Left colon (tissue), 2 donors: ENCODE measurements at places on chromosomes 6 and 20. TPM values are rescaled to one million over a fixed set of nuclear protein-coding genes. Genes with fewer than 3 reads are reported as not detected.

The BLCAP gene
- 104 TPM for total RNA-seq

The GRM4 gene
- total RNA-seq = not detected

The MICB gene
- 1.2 TPM for total RNA-seq

The TMEM217 gene
- total RNA-seq = 4.0 TPM

The ADGRF5 gene
- total RNA-seq = 3.8 TPM

The PACRG gene
- 0.70 TPM for total RNA-seq

The GATA5 gene
- total RNA-seq = not detected

The FOXS1 gene
- total RNA-seq = 0.52 TPM

The BMP5 gene
- total RNA-seq = 4.8 TPM

The KCNB1 gene
- 0.24 TPM for total RNA-seq

The CFAP61 gene
- 0.67 TPM for total RNA-seq

The SAMD3 gene
- 2.0 TPM for total RNA-seq

The C20orf202 gene
- 0.18 TPM for total RNA-seq

The PRDM13 gene
- not detected for total RNA-seq

The MAP3K4 gene
- total RNA-seq = 43.2 TPM

The CFAP206 gene
- total RNA-seq = 0.12 TPM

The GHRH gene
- not detected for total RNA-seq

The ENPP3 gene
- 21.2 TPM for total RNA-seq

The AHCY gene
- 72.9 TPM for total RNA-seq

The DDRGK1 gene
- 50.4 TPM for total RNA-seq

The MCHR2 gene
- total RNA-seq = not detected

The DUSP22 gene
- 29.5 TPM for total RNA-seq

The SNAP25 gene
- total RNA-seq = 0.76 TPM

The SLC22A3 gene
- 5.0 TPM for total RNA-seq

The RWDD2A gene
- 3.3 TPM for total RNA-seq

The LMBRD1 gene
- 56.9 TPM for total RNA-seq

The IL20RA gene
- 11.8 TPM for total RNA-seq

The MAP7 gene
- 72.6 TPM for total RNA-seq

The GPR63 gene
- 1.1 TPM for total RNA-seq

The AKAP7 gene
- total RNA-seq = 14.1 TPM

The BFSP1 gene
- total RNA-seq = 0.34 TPM

The PPP1R16B gene
- total RNA-seq = 4.4 TPM

The MYO6 gene
- total RNA-seq = 76.9 TPM

The CST7 gene
- 0.85 TPM for total RNA-seq

The HAO1 gene
- not detected for total RNA-seq

The PPP1R3G gene
- 0.98 TPM for total RNA-seq

The SLC2A10 gene
- total RNA-seq = 29.1 TPM

The GID8 gene
- total RNA-seq = 37.7 TPM

The CNR1 gene
- 1.1 TPM for total RNA-seq

The SLC17A2 gene
- not detected for total RNA-seq

The MAN1A1 gene
- total RNA-seq = 94.3 TPM

The VSTM2L gene
- 1.1 TPM for total RNA-seq

The MOG gene
- total RNA-seq = not detected

The TSBP1 gene
- total RNA-seq = not detected

The FAM83B gene
- 48.3 TPM for total RNA-seq

The SPTLC3 gene
- 9.7 TPM for total RNA-seq

The SLC17A3 gene
- total RNA-seq = not detected

The HTR1B gene
- not detected for total RNA-seq

The SLC52A3 gene
- total RNA-seq = 22.1 TPM

The TFEB gene
- total RNA-seq = 29.7 TPM

The GNMT gene
- total RNA-seq = not detected

The FOXC1 gene
- total RNA-seq = 0.82 TPM

The BHLHE23 gene
- total RNA-seq = not detected

The TGM3 gene
- total RNA-seq = 0.43 TPM
